ENCODE measurements at places on chromosomes 11 and 22.

- H3K27ac ChIP-seq, result no peak overlapping the region
- DNase-seq, result no peak
Observed at GRCh38 chr11:83401506-83402225, 115.5 kb upstream of the CCDC90B start.

DNA sequence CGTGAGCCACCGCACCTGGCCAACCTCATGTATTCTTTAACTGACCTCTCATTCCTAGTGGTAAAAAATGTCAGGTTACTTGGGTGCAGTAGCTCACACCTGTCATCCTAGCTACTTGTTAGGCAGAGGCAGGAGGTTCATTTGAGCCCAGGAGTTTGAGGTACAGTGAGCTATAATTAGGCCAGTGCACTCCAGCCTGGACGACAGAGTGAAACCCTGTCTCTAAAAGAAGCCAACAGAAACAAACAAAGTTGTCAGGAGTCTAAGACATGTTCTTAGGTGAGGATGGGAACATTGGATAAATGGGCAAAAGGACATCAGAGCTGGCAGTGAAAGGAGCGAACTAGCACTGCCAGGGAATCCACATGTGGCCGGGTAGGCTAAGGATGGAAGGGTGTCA, 18.1 kb downstream of the MADD start:
- DNase-seq, result no peak
- no peak overlapping the region for H3K4me3 ChIP-seq
- H3K4me1 ChIP-seq, result no peaks in the 10 kb centered on the region
- peaks cover 95% of the 10 kb centered on the region for H3K36me3 ChIP-seq
- H3K27ac ChIP-seq, result no peak overlapping the region

DNA sequence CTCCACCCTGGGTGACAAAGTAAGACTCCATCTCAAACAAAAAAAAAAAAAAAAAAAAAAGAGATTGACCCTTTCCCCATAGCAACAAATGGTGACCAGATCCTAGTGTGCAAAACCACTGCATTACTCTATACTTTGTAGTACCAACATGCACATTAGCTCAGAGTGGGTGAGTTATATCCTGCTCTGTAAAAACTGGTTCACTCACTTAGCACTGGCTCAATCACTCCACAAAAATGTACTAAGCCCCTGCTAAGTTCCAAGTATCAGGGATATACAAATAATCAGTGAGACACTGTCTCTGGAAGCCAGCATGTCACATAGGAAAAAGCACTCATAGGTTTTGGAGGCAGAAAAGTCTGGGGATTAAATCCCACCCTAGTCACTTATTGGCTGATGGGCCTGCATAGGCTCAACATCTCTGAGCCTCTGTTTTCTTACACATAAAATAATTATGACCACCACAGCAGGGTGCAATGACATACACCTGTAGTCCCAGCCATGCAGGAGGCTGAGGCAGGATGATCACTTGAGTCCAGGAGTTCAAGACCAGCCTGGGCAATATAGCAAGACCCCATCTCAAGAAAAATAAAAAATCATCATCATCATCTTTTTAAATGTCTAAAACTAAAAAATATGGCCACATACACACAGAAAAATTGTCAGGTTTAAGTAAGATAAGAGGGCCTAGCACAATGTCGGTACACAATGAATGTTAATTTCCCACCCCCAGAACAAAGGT, 11.9 kb downstream of the FAM168A start:
- H3K4me3 ChIP-seq, result no peak overlapping the region
- no peak overlapping the region for H3K27ac ChIP-seq
- H3K36me3 ChIP-seq, result no peaks in the 10 kb centered on the region
- no peaks in the 10 kb centered on the region for H3K27me3 ChIP-seq
- no peaks in the 10 kb centered on the region for H3K4me1 ChIP-seq

- no peak overlapping the region for H3K4me3 ChIP-seq
- peaks cover 5% of the 10 kb centered on the region for H3K4me1 ChIP-seq
- no peak overlapping the region for H3K27ac ChIP-seq
- no peak for DNase-seq
- H3K27me3 ChIP-seq, result peaks cover 11% of the 10 kb centered on the region
Observed at GRCh38 chr11:66020618-66021357, 5.5 kb downstream of the CATSPER1 start.

DNA sequence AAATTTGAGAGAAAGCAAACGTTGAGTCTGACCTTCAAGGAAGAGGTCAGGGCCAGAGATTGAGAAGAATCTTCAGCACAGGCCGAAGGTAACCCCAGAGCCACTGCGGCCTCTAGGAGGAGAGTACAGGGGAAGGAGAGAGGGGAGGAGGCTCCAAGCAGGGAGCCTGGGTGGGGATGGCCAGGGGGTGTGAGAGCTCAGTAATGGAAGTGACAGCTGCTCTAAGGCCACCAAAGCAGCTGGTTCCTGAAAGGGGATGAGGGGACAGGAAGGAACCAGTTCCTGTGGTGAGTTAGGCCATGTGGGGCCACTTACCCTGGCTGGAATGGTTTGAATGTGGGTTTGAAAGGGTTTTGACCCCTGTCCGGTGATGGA, 46.1 kb downstream of the PISD start:
- no peaks in the 10 kb centered on the region for H3K27me3 ChIP-seq
- H3K27ac ChIP-seq, result peak overlapping the region; percentile 66
- H3K4me3 ChIP-seq, result no peak overlapping the region
- DNase-seq, result peak; percentile 26
- H3K36me3 ChIP-seq, result peaks cover 65% of the 10 kb centered on the region

DNA sequence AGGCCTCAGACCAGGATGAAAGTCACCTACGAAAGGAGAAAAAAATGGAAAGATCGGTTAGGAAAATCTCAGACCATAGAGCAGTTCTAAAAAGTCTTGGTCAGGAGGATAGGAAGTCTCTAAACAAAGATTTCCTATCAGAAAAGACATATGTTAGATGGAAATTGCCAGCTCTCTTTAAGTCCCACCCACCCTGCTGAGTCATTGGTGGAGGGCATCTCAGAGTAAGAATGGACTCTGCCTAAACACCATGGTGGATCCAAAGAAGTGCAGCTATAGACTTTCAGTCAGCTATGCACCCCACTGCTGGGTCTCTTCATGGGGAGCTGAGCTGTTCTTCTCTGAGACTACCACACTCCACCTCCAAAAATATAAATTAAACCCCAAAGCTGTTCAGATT, 3.7 kb downstream of the OR8B2 start:
- no peaks in the 10 kb centered on the region for H3K36me3 ChIP-seq
- no peak overlapping the region for H3K27ac ChIP-seq
- no peaks in the 10 kb centered on the region for H3K27me3 ChIP-seq
- no peak overlapping the region for H3K4me3 ChIP-seq

- no peak overlapping the region for H3K27ac ChIP-seq
- no peak for DNase-seq
- H3K4me1 ChIP-seq, result no peaks in the 10 kb centered on the region
- H3K27me3 ChIP-seq, result no peaks in the 10 kb centered on the region
- H3K36me3 ChIP-seq, result peaks cover 81% of the 10 kb centered on the region
- H3K4me3 ChIP-seq, result no peak overlapping the region
Observed at GRCh38 chr11:64903291-64903833, 13.6 kb downstream of the ATG2A start.

GRCh38 chr11:75055511-75055910, 41.2 kb downstream of the OR2AT4 start:
- no peak overlapping the region for H3K27ac ChIP-seq
- H3K27me3 ChIP-seq, result no peaks in the 10 kb centered on the region
- no peak for DNase-seq
- H3K36me3 ChIP-seq, result no peaks in the 10 kb centered on the region

- H3K36me3 ChIP-seq, result peaks cover 5% of the 10 kb centered on the region
- peaks cover 55% of the 10 kb centered on the region for H3K27me3 ChIP-seq
- no peak for DNase-seq
- no peak within 1 kb of the TSS for H3K27ac ChIP-seq
- peaks cover 22% of the 10 kb centered on the region for H3K4me1 ChIP-seq
Observed at GRCh38 chr22:50269970-50270665, at the start of gene MAPK11. TSS of gene MAPK11 (minus strand) at chr22:50270380. CDS start at chr22:50270292, 88 bp downstream.

DNA sequence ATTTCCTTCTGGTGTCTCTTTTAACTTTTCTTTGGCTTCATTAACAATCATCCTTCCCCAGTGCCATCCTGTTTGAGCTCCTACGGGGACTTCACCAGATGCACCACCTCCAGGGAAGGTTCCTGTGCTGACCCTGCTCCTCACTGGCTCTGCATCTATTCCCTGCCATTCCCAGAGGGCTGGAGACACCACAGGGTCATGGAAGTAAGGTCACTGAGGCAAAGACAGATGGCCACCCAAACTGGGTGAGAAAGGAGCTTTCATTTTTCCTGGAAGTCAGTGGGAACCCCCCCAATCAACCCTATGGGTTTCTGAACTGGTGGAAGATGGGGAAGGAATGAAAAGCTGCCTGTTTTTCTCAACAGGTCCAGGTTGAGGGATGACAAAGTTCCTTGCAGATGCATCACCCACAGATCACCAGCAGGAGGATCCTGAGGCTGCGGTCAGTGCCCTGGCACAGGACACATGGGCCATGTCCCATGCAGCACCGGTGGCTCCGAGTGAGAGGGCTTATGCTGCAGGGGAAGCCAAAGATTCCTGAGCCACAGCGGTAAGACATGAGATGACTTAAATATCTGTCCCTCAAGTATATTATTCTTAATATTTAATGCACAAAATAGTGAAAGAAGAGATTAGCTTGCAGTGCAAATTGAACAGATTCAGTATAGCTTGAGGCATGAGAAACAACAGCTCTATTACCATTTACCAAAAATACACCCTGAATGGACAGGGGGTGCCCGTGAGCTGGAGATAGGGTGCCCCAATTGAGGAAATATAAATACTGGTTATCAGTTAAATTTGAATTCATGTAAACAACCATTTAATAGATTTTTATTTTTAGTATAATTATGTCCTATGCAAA, 73.0 kb upstream of the VPREB1 start:
- no peaks in the 10 kb centered on the region for H3K36me3 ChIP-seq
- no peak for DNase-seq
- H3K4me3 ChIP-seq, result no peak overlapping the region
- peaks cover 7% of the 10 kb centered on the region for H3K27me3 ChIP-seq
- H3K27ac ChIP-seq, result no peak overlapping the region
